Cortex of kidney (tissue), 1 donor: ENCODE measurements at places on chromosomes 1 and 21.

DNA sequence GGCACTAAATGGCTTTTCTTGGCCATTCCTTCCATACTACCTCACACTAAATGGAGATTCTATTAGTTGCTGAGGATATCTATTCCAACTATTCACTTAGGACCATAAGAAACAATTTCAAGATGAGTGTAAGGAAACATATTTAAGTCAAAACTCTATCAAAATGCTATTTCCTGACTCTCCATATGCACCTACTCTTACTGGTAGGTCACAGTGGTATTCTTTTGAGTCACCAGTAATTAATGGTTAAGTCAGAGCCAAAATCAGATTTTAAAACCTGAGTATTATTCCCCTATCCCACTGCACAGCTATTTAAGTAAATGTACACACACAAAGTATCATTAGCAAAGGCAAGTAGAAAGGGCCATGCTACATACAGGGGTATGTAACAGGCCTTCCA, 50.3 kb downstream of the ARID4B start:
- no peak for DNase-seq

- no peak for DNase-seq
Observed at GRCh38 chr1:31814041-31814511, 1.7 kb downstream of the SPOCD1 start.

GRCh38 chr1:10511494-10511885, 36.7 kb downstream of the PEX14 start:
- no peak for DNase-seq

GRCh38 chr1:18066576-18066975, 41.0 kb upstream of the IGSF21 start:
- DNase-seq = no peak

- no peak for DNase-seq
Observed at GRCh38 chr1:93459126-93459525, 11.2 kb downstream of the FNBP1L start.

DNA sequence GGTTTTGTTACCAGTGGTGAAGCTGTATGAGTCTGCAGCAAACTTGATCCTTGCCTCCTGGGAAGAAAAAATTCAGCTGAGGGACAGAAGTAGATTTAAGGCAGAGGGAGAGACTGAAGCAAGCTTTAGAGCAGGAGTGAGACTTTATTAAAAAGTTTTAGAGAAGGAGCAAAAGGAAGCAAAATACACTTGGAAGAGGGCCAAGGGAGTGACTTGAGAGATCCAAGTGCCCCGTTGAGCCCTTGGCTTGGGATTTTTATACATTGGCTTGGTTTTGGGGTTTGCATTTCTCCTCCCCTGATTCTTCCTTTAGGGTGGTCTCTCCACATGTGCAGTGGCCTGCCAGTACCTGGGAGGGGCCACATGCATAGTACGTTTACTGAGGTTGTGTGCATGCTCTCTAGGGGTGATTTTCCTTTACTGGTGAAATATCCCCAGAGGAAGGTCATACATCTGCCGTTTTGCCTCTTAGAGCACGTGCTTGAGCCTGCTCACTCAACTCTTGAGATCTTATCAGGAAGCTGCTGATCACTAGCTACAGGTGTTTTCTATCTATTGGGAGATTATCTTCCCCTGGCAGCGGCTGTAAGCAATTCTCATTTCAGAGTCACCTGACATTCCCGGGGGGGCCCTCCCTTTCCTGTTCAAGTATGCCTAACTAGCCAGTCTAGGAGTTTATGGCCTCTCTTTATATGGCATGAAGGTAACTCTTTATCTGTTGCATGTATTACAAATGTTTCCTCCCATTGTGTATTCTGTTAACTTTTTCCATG, 20.3 kb downstream of the FASLG start:
- no peak for DNase-seq

- DNase-seq = no peak
Observed at GRCh38 chr1:77468257-77468948, 186.6 kb downstream of the AK5 start.

GRCh38 chr1:32142446-32143301, 34.8 kb downstream of the KPNA6 start:
- no peak for DNase-seq

GRCh38 chr1:214649607-214650006, 46.6 kb downstream of the CENPF start:
- DNase-seq = no peak

DNA sequence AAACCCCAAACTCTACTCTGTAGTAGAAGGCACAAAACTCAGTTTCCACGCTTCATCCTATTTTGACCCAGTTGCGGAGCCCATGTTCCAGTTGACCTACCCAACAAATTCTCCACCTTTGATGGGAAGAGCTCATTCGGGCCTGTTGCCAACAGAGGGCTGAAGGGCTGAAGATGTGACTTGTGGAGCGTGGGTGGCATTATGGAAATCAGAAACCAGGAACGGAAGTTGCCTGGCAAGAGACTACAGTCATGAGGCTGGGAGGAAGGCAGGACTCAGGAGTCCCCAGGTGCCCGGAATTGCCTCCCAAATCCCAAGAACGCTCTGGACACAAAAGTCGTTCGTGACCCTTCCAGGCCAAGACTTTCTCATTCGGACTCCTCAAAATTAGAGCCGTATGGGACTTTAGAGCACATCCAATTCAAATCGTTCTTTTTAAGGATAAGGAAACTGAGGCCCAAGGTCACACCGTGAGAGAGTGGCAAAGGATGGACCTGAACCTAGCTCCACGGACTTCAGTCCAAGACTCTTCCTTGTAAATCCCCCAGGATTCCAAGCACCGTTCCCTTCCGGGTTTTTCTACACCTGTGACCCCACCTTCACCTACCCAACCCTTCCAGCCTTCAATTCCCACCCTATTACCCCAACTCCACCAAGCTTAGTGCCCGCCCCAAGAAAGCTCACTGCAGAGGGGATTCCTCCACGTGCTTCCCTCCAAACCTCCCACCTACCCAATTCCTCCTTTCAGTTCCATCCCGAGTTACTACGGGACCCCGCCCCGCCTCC, 739 bp downstream of the SMG5 start:
- DNase-seq = no peak

- no peak for DNase-seq
Observed at GRCh38 chr1:27887215-27888021, 15.1 kb downstream of the THEMIS2 start.

DNA sequence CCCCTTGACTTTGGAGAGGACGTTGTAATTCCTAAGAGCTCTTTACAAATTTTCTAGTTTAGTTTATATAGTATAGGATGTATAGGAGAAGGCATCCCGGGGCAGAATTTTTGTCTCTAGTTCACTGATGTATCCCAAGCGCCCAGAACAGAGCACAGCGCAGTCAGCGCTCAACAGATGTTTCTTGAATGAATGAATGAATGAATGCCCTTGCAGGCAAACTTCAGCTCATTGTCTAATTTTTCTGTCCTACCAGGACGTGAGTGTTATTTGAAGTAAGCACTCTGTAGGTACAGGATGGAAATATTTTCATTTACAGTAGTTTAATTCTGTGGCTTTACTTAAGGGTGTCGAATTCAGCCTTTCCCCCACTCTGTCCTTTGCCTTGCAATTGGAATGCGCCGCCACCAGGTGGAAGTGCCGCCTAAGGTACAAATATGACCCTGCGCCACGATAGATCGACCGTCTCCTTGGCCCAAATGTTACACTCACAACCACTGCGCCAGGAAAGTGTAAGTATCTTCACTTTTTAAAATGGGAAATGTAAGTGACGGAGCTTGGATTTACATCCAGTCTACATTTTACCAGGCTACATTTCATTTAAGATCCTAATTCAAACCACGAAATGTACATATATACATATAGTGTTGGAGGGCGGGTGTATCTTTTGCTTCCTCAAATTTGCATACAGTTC, 910 bp upstream of the MRPL39 start:
- no peak for DNase-seq

DNA sequence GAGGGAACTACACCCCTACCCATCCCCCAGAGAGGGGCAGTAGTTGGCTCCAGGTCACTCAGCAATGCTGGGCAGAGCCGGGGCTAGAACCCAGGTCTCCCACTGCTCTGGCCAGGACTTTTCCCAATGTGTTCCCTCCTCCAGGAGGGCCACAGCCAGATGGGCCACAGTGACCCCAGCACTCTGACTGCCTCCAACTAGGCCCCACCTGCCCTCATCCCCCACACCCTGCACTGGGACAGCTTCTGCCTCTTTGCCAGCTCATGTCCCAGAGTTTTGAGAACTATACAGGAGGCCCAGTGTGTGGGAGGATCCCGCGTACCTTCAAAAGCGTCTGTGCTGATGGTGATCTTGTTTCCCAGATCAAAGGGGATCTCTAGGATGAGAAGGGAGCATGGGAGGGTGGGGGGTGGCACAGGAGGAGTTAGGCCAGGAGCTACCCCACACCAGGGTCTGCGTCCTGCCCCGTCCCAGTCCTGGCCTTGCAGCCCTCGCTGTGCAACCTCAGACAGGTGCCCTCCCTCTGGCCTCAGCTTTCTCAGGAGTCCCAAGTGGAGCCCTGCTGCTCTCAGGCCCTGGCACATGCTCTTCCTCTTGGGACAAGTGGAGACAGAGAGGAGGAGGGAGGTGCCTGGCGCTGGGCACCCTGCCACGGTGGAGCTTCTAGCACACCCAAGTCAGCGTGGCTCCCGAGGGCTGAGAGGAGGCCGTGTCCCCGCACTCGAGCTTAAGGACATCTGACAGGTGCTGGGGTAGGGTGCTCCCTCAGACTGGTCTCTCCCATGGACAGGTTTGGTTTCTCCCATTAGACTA, 22.0 kb downstream of the MYOM3 start:
- no peak for DNase-seq

DNA sequence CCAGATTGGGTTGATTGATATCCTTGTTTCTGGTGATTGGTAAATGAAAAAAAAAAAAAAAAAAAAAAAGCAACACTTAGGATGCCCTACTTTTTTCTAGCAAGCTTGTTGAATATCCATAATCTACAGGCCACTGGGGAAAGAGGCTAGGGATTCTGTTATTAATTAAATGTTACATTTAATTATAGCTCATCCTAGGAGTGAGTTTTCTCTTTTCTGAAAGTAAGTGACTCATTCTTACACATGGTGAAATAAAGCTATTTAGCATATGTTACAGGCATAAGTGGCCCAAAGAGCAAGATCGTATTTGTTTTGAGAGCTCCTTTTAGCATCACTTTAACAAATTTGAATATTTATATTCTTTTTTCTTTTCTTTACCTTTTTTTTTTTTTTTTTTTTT, 94.5 kb downstream of the FNBP1L start:
- no peak for DNase-seq
